ENCODE measurements at places on chromosomes 3 and 15.

DNA sequence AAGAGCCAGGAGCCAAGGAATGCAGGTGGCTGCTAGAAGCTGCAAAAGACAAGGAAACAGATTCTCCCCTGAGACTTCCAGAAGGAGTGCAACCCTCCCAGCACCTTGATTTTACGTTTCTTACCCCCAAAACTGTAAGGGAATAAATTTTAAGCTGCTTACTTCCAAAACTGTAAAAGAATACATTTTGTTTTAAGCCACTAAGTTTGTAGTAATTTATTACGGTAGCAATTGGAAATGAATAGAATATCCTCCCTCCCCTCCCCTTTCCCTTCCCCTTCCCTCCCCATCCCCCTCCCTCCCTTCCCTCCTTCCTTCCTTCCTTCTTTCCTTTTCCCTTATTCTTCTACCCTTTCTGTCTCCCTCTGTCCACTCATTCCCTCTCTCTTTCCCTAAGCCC lies 203.7 kb upstream of the CFAP20DC start:
- no peak for DNase-seq

DNA sequence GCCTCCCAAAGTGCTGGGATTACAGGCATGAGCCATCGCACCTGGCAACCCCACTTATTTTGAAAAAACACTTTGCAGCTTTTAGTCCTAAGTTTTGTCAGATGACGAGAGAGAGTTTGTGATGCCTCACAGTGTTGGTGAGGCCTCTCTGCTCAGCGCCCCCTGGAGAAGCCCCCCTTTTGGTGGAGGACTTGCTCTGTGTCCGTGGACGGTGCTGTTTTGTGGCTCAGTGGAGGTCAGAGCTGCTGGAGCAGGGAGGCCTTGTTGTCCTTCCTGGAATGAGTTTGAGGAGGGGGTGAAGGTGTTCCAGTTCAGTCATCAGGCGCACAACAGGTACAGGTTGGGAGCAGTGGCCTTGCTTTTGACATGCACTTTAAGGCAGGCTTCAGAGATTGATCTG lies 58.0 kb downstream of the PGPEP1L start:
- DNase-seq: no peak

GRCh38 chr3:45275006-45275704 lies 49.1 kb upstream of the TMEM158 start:
- no peak for DNase-seq

DNA sequence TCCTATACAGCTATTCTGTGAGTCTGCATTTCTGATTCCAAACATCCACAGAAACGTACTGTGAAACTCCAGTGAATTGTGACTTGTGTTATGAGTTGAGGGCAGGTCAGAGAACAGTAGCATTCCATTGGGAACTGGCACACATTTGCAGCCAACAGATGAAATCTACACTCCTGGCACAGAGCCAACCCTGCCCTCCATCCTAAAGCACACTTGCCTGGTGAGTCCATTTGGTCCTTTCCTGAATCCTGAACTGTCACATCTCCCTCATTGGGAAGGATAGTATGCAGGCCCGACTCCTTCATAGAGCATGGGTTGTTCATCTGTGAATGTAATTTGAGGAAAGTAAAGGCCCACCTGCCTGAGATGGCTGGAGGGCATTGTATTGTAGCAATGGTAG lies 314.3 kb upstream of the RASGRP1 start:
- DNase-seq: peak; percentile 30

DNA sequence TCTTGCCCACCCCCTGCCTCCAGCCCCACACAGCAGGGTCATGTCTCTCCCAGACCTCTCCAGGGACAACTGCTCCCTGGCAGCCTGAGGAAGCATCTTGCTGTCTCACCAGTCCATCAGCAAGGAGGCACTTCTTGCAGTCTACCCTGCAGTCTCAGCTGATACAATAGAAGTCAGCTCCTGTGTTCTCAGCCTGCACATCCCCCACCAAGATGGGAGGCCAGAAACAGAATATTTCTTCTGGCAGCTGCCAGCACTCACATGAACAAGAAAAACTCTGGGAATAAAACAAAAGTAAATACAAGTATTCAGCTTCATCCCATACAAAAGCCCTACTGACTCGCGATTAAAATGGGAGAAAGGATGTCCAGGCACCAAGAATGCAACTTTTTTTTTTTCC lies 457.4 kb upstream of the PROK2 start:
- DNase-seq: no peak

DNA sequence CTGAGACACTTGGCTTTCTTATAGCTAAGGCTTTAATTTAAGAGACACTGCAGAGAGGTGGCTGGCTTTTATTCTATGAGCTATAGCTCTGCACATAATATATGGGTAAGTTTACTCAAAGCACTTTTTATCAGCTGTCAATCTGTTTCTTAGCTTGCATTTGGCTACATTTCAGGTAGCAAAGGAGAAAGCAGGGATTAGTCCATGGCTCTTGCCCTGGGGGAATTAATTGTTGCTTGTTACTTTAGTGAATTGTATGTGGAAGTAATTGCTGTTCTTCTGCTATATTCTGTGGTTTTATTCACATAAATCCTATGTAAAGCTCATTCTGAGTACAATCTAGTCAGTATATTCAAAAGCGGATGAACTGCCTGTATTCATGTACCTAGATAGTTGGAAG lies 14.4 kb upstream of the CCDC39 start:
- no peak for DNase-seq

- no peak for DNase-seq
Observed at GRCh38 chr3:123327480-123327879, 121.4 kb downstream of the ADCY5 start.

DNA sequence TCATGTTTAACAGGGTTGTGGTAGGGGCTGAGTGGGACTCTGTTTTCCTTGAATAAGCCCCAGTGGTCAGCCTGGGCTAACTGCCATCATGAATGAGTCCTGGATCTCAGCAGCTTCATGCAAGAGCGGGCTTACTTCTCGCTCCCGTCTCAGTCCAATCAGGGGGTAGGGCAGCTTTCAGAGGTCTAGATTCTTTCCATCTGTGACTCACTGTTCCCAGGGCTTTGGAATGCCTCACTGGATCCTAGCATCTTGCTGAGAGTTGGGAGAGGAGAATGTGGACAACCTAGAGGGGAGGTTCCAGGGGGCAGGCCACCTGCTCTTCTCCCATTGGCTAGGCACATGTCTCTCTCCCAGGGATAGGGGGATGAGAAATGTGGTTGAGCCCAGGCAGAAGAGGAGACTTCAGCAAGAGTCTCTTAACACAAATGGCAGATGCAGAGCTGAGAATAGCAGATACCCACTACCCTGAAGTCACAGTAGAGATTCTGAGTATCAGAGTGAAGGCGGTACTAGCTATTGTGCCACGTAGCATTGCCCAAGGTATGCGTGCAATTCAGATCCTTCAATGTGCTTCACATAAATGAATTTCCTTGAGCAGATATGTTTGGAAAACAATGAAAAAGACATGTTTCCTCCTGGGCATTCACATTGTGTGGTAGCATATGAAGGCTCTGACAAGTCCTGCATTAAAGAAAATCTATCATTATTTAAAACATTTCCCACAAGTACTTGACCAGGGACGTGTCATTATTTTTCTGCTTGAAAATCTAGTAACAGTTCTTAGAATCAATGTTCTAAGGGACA lies 257.7 kb upstream of the PROK2 start:
- DNase-seq: peak; percentile 24

DNA sequence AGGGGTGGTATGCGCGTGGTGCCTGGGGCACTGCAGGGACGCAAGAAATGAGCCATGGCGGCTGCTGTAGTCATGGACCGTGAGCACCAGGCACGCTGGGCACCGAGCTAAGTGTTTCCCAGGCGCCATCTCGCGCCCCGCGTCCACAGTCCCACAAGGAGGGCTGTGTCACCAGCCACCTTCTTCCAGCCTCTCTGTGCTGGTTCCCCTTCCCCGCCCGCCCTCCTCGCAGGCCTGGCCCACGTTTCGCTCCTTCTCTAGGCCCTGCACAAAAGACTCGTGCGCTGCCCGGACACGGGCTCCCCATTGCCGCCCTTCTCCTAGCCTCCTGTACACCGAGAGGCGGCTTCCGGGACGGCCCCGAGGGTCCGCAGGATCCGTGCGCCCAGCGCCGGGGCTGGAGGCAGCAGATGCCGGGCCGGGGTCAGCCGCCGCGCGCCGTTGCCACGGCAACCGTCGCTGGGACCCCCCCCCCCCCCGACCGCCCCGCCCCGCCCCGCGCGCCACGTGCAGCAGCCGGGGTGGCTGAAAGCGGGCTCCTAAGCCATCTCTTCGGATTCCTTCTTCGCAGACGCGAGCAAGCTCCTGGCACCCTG lies 113.4 kb downstream of the SRGAP3 start:
- no peak for DNase-seq

DNA sequence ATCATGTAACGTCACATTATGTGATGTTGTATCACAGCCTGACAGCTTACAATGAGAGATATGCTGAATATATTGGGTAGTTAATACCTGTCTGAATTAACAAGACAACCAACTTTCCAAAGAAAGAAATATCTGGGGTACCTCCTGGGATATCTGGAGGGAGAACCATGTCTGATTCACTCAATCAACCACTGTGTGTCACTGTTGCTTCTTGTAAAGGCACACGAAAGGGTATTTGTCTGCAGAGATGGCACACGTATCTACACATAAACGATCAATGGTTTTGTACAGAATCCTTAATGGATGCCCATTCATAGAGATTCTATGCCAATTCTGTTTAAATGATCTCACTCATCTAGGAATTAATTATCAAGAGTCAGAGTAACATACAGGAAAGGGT lies 252.1 kb upstream of the TMCO5A start:
- no peak for DNase-seq

DNA sequence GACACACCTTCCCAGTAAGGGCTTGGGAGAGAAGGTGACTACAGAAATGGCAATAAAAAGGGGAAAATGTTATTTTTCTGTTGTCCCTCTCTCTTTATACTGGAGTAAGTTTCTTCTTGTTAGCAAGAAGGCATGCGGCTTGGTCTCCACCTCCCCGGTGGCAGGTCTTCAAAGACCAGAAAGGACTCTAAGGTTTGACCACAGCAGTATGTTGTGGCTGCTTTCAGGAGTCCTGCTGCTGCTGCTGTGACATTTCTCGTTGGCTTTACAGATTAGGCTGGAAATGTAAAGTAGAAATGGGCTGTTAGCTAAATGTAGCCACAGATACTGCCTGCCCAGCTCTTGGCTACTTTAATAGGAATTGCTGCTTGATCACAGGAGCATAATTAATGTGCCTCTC lies 175.8 kb upstream of the ZBTB20 start:
- no peak for DNase-seq

GRCh38 chr15:82538961-82539690 lies 1.1 kb downstream of the RPS17 start:
- DNase-seq: no peak

- DNase-seq: no peak
Observed at GRCh38 chr3:135267487-135267886, 472.4 kb downstream of the EPHB1 start.

All from MG63 (cell line).